GM12878 (cell line): ENCODE measurements at places on chromosomes 1 and 21.

GRCh38 chr21:28104346-28104745 lies 888.3 kb downstream of the LTN1 start:
- DNase-seq, result no peak

DNA sequence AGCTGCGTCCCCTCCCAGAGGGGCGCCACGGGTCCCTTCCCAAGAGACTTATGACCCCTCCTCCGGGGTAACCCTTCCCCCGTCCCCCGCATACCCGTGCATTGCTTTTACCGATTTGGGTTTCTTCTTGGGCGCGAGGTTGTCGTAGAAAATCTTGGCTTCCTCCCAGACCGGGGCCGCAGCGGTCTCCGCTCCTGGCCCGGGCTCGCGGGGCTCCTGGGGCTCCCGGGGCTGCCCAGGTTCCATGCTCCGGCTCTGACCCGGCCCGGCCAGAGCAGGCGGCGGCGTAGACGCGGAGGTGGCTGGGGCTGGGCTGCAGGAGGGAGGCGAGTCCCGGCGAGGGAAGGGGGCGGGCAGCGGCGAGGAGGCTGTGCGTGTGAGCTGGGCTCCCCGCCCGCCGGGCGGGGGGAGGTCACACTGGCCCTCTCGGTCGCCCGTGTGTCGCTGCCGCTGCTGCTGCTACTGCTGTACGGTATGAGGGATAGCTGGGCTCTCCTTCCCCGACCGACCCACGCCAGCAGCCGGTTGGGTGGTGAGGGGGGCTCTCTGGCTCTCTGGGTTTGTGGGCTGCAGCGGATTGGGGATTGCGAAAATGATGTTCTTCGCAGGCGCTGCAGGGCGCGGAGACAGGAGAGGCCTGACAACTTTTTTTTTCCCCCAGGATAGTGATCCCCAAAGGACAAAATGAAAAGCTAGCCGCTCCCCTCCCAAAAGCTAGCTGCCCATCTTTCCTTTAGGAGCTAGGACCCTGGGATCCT lies at the start of gene NT5C1A:
NT5C1A (minus strand) TSS at position 315 of the 758 bp plus-strand sequence; CDS start at position 246, 69 bp downstream.
- no peak for DNase-seq

- DNase-seq, result no peak
These were observed 493 bp downstream of the DISC1 start for GRCh38 chr1:231626951-231627614.

- DNase-seq, result no peak
These were observed 132.9 kb downstream of the LRRIQ3 start for GRCh38 chr1:74065081-74065480.

GRCh38 chr1:226831953-226832352 lies 38.5 kb upstream of the PSEN2 start:
- no peak for DNase-seq

DNA sequence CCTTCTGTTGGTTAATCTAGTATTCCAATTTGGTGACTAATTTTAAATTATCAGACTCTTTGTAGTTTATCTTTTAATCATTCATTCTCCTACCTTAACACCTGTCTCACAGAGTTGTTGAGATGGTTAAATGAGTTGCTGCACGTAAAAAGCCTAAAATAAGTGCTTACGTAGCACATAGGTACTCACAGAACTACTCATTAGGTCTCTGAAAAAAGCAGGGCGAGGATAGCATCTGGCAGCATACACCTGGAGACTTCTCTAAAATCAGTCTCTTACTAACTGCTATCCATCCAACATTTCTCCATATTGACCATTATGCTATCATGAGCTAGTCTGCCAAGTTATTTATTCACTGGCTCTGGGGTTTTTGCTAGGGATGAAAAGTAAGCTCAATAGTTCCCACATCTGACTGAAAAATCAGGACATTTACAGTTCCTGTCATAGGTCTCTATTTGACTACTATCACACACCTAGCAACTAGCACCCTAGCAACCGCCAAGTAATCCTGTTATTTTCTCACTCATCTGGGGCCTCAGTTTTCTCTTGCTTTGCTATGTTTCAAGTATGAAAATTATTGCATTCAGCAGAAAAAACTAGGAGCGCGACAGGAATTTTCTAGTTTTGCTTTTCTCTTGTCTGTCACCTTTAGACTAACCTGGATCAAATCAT lies 11.2 kb downstream of the CSDE1 start:
- no peak for DNase-seq

- no peak for DNase-seq
These were observed 43.2 kb downstream of the SLC44A3 start for GRCh38 chr1:94863297-94863911.

DNA sequence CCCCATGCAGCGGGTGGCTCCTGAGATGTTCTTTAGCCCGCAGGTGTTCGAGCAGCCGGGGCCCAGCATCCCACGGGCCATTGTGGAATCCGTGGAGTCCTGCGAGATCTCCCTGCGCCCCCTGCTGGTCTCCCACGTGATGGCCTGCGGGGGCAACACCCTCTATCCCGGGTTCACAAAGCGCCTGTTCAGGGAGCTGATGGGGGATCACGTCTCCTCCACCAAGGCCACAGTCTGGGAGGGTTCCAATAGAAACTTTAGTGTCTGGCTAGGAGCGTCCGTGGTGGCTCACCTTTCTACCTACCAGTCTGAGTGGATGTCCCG lies 71.0 kb downstream of the ACTL8 start:
- no peak for DNase-seq

- DNase-seq, result peak; percentile 95
These were observed at the start of gene SLAMF1 for GRCh38 chr1:160646711-160647328. SLAMF1 (minus strand) TSS chr1:160647044; CDS start chr1:160646945, 99 bp downstream.

DNA sequence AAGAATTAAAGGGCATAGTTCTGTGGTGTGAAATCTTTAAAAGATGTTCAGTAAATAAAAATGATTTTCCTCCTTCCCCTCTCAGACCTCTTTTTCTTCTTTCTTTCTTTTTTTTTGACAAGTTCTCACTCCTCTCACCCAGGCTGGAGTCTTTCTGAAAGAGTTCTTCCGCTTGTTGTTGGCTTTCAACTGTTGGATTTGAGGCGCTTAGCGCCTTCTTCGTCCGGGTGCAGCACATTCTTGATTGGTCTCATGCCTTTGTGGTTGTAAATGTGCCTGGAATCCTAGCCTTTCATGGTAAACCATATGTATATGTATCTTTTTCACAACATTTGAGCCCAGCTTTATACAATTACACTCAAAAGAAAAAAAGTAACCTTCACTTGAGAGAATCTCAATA lies 980 bp upstream of the METTL18 start:
- DNase-seq, result no peak

DNA sequence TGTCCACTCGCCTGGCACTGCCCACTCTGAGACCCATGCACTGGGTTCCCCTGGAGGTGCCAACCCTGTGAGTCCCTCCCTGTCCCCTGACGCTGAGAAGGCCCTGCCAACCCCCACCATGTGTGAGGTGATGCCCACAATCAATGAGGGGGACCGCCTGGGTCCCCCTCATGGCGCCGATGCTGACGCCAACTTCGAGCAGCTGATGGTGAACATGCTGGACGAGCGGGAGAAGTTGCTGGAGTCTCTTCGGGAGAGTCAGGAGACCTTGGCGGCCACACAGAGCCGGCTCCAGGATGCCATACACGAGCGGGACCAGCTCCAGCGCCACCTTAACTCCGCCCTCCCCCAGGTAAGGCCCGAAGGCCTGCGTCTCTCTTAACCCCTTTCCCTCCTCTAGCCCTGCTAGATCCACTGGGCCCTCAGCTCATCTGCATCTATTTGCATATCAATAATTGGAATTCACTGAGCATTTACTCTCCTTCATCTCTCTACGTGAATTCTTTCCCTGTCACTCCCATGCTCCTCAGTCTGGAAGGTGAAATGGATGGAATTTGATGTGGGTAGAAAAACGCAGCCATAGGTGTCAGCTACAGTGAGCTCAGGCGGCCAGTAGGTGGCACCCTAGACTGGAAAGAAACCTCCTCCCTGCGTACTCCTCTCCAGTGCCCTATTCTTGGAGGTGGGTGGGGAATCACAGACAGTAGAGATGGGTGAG lies 12.8 kb downstream of the PPFIA4 start:
- DNase-seq, result no peak

- no peak for DNase-seq
These were observed 55.9 kb downstream of the PPP2R5A start for GRCh38 chr1:212341090-212341489.

- DNase-seq, result no peak
These were observed 136.1 kb downstream of the ADGRL2 start for GRCh38 chr1:81936853-81937252.

DNA sequence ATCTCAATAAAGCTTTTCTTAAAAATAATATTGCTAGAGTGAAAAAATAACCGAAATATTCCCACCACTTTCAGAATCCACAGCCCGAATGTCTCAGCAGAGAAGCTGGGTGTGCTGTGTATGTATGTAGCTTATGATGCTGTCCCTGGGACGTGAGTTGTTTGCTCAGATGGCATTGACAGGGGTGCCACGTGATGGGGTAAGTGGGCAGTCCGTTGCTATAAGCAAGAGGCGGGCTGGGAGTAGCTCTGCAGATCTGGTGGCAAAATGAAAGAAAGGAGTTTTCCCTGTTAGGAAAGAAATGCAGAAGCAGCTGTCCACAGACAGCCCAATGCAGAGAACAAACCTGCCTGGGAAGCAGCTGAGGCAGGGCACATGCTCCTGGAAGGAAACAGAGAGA lies 3.8 kb upstream of the FAM20B start:
- no peak for DNase-seq

GRCh38 chr1:214296860-214297745 lies 16.1 kb downstream of the SMYD2 start:
- DNase-seq, result no peak

DNA sequence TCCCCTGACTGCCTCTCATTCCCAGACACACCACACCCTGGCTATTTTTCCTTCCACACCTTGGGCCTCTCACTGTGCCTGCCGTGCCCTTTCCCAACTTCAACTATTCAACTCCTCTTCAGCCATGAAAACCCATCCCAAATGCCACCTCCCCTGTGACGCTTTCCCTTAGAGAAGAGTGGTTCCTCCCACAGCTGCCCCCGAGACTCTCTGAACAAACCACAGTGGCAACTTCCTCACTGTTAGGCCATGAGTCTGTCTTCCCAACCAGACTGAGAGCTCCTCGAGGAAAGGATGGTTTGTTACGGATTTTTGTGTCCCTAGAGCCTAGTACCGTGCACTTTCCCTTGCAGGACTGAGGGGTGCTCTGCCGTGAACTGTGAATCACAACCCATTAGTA lies 59.2 kb downstream of the LRRN2 start:
- DNase-seq, result no peak

DNA sequence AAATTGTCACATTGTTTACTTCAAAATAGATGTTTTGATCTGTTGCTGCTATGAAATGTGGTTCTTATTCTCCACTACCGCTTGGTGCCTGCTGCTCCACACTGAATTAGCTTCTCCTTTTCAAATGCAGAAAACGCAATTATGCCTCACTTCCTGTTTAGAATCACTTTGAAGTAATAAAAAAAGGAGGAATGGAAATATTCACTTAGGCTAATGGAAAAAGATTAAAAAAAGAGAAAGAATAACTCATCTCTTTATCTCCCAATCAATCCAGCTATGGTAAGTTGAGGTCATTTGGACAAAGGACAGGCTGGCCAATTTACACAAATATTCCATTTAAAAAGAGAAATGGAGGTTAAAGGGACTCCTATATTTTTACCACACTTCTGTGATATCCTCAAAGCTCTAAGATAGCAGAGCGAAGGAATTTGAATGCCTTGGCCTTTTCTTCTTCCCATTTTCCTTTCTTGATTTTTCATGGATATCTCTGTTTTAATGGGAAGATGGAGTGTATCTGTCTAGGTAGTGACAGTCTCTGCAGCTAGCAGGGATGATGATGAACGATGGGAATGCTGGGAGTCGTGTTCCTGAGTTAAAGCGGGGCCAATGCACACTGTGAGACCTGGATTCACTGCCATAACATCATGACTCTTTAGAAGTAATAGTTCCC lies 35.7 kb downstream of the RGS5 start:
- no peak for DNase-seq

DNA sequence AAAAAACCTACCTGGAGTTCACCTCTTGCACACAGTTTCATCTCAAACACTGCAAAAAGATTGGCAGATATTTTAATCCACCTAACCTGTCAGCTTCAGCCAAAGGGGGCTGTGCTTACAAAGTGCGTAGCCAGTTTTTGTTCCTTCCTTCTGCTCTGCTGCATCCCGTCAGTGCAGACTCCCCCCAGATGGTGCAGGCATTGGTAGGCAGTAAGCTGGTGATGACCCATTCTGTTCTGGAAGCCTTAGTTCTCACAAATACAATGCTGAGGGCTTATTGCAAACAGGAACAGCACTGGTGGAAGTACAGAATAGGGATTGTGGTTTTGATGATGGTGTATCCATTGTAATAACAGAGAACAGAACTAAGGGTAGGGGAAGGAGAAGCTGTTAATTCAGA lies 239.5 kb downstream of the RYR2 start:
- no peak for DNase-seq

GRCh38 chr1:226309398-226310244 lies 657 bp upstream of the LIN9 start:
- DNase-seq, result no peak

DNA sequence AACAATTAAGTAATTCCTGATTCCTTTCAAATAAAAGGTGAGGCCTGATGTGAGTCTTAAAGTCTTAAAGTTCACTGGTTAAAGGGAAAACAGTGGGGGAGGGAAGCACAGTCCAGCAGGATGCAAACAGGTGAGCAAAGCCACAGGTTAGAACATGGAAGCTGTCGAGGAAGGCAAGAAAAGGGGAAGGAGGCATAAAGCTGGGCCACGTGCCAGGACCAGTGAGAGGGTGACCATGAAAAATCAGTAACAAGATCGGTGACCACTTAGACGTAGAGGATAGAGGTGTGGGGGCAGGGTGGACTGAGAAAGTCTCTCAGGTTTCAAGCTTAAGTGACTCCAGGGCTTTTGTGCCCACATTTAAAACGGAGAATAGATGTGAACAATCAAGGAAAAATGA lies 231.3 kb downstream of the SETD4 start:
- no peak for DNase-seq

DNA sequence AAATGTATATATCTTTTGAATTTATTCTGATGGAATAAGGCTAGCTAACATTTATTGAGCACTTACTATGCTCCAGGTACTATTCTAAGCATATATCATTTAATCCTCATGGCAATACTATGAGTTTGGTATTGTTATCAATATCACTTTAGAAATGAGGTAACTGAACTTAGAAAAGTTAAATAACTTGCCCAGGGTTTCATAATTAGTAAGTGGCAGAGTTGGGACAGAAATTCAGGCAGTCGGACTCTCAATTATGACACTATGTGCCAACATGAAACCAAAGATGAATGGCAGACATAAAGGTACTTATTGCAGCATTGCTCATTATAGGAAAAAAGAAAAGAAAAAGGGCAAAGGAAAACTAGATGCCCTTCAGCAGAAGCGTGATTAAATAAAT lies 48.2 kb downstream of the RAB3GAP2 start:
- DNase-seq, result no peak

- DNase-seq, result no peak
These were observed 52.7 kb downstream of the TGFB2 start for GRCh38 chr1:218397752-218398339.
